ENCODE measurements at places on chromosomes 11 and 22.

DNA sequence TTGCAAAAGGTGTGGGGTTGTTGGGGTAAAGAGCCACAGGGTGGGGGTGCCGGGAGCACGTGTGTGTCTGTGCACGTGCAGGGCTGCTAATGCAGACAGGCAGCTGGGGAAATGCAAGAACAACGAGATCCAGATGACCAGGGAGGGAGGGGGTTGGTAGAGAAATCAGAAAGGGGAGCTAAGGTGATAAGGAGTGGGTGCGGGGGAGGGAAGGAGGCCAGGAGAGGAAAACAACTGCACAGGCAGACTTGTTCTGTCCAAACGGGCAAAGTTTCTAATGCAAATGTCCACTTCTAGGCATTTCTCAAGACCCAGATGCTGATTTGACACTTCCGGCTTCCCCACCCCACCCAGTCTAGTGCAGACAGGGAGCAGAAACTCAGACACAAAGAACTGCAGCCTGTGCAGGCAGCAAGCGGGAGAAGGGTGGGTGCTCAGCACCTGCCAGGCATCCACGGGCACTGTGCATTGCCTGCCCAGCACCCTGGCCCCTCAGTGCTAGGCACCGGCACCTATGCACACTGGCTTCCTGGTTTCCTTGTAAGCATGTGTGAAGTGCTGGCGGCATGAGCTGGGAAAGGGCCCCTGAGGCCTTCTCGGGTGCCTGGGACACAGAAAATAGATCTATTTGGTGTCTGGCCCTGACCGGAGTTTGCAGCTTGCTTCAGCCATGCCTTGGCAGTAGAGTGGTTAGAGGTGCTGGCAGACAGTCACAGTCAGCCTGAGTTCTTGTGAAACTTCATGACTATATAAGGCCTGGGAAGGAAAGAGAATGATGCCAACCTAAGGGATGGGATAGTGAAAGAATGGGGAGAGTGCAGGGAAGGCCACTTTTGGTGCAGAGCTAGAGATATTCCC is 220.1 kb upstream of the SORL1-AS1 start:
- DNase-seq, result no peak

- no peak for DNase-seq
Measured at GRCh38 chr11:93542811-93543229, 371 bp downstream of the SMCO4 start.

DNA sequence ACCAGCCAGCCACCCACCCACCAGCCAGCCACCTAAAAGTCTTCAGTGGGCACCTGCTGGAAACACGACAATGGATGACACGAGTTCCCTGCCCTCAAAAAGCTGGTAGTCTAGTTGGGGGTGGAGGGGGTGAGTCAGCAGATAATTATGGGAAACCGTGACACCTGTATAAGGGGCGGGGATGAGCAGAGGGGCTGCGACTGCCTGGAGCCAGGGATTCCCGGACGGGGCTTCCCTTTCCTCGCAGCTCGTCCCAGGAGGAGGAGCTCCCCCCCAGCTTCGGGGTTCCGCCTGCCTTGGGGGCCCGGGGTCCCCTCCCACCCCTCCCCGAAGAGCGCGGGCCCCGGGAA is 2.3 kb upstream of the RTN4RL2 start:
- DNase-seq, result no peak

- DNase-seq, result peak; percentile 40
Measured at GRCh38 chr22:35749808-35750207, 32.1 kb downstream of the APOL5 start.

- no peak for DNase-seq
Measured at GRCh38 chr22:47367993-47368945, 605.8 kb downstream of the TBC1D22A start.

DNA sequence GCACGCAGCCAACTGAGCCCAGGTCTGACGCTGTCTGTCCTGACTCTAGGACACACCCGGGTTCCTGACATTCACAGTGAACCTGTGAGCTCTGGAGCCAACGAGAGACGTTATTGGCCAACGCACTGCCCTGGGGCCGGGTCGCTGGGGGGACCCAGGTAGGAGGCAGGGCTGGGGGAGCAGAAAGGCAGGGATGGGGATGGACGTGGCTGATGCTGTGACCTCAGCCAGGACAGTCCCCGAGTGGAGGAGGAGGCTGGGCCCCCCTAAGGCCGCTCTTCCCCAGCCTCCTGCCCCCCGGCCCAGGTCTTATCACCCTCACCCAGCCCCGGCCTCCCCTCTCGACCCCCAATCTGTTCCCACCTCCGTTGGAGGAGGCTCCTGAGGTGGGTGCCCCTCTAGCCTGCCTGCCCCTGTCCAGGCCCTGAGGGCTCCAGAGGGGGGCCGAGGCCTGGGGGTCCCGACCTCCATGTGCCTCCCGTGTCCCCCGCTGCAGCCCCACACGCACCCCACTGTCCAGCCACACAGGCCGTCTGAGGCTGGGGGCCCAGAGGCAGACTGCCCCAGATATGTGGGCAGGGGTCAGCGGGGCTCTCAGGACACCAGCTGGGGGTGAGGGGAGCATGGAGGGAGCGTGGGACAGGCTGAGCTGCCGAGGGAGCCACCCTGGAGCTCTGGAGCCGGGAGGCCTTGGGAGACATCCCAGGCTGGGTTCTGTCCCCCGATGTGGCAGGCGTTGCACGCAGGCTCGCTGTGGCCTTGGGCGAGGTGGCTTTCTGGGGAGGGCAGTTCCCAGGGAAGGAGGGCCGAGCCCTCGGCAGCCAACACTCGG is 29.2 kb upstream of the MUC5AC start:
- DNase-seq, result no peak

GRCh38 chr11:129279326-129280026 is 87.4 kb upstream of the ARHGAP32 start:
- peak; percentile 61 for DNase-seq

- DNase-seq, result peak; percentile 49
Measured at GRCh38 chr11:110128161-110128560, 35.0 kb downstream of the ZC3H12C start.

DNA sequence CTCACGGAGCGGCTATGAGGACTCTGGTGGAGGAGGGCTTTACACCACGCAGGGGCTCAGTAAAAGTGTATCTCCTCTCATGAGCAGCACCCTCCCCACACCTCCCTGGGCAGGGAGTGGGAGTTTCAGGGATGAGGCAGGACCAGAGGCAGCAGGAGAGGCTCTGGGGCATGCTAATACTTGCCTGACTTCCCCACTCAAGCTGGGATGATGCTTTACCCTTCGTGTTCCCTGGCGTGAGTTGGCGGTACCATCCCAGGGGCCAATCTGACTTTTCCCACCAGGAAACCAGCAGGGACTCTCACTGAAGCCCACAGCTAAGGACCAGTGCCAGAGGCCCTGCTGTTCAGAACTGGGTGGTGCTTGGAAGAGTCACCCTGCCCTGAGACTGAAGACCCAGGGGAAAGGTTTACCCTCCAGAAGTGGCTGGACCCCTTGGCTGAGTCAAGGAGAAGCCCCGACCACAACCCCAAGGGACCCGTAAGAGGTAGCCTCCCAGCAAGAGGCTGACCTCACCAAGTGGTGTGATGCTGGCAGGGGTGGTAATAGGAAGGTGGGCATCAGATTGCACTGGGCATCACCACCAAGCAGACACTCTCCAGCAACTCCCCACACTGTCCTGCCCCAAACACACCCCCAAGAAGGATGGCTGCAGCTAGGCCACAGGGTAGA is 65.6 kb downstream of the THAP12 start:
- no peak for DNase-seq

- no peak for DNase-seq
Measured at GRCh38 chr11:30868626-30869081, 282.5 kb upstream of the MPPED2 start.

GRCh38 chr11:26473216-26474194 is 98.6 kb downstream of the MUC15 start:
- peak; percentile 67 for DNase-seq

- peak; percentile 51 for DNase-seq
Measured at GRCh38 chr22:17095538-17095937, 10.7 kb downstream of the IL17RA start.

DNA sequence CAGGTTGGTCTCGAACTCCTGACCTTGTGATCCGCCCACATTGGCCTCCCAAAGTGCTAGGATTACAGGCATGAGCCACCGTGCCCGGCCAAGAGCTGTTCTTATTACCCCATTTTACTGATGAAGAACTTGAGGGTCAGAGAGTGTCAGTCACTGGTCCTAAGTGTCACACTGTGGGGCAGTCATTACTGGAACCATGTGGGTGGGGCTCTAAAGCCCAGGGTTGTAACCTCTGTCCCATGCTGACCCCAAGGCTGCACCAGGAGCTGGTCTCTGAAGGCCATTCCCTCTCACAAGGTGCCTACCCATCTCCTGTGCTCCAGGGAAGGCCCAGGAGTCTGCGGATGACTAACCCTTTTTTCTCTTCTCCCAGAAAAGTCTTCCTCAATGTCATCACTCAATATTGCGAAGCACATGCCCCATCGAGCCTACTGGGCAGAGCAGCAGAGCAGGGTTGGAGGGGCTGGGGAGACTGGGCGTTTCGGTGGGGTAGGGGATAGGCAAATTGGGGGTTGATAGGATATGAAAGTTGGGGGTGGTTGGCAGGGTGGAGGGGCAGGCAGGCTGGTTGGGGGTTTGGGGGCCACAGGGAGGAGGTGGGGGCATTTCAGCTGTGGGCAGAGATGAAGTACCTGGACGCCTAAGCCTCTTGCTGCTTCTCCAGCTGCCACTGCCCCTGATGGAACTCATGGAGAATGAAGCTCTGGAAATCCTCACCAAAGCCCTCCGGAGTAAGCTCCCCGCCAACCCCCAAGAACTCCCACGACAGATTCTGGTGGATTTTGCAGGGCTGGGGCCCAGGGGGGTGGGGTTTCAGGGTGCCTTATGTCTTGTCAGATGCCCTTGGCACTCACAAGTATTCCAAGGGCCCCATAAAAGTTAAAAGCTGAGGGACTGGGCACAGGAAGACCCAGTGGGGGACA is 2.0 kb upstream of the ESRRA start:
- DNase-seq, result no peak

- DNase-seq, result no peak
Measured at GRCh38 chr22:47049078-47049624, 286.7 kb downstream of the TBC1D22A start.

DNA sequence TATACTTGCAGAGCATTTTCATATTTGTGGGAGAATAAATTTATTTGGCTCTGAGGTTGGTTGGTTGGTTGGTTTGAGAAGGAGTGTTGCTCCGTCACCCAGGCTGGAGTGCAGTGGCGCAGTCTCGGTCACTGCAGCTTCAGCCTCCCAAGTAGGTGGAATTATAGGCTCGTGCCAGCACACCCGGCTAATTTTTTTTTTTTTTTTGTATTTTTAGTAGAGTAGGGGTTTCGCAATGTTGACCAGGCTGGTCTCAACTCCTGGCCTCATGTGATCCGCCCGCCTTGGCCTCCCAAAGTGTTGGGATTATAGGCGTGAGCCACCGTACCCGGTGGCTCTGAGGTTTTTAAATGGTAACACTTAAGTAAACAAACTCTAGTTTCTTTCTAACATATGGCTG is 161.1 kb downstream of the TEAD1 start:
- no peak for DNase-seq

DNA sequence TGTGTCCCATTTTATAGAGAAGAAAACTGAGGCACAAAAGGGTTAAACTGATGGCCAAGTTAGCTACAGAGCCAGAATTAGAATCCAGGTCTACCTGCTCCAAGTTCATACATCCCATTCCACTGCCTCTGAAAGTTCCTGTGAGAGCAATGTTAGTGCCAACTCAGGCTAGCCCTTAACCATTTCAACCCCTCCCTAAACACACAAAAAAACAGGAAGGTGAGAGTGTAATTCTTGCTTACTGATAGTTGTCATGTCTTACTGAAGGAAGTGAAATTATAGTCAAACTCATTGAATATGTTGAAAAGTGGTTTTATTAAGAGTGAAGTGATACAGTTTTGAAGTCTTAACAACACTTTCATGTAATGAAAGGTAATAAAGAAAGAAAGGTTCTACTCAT is 2.9 kb upstream of the E2F8 start:
- no peak for DNase-seq

- DNase-seq, result no peak
Measured at GRCh38 chr11:113023228-113023627, 62.0 kb downstream of the NCAM1 start.

DNA sequence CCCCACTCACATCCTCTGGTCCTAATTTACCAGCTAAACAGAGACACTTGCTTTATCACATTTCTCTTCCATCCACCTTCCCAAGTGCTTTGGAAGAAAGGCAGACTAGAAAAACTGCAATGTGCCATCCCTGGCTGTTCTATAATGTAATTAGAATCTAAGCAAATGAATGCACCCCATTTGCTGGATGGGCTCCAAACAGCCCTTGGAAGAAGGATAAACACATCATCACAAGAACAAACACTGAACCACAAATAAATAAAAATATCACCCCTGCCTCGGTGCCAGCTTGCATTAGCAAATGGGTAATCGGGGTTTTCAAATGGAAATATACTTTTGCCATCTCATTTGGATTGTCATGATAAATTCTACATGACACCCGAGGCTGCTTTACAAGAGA is 296.6 kb upstream of the ISX start:
- DNase-seq, result no peak

DNA sequence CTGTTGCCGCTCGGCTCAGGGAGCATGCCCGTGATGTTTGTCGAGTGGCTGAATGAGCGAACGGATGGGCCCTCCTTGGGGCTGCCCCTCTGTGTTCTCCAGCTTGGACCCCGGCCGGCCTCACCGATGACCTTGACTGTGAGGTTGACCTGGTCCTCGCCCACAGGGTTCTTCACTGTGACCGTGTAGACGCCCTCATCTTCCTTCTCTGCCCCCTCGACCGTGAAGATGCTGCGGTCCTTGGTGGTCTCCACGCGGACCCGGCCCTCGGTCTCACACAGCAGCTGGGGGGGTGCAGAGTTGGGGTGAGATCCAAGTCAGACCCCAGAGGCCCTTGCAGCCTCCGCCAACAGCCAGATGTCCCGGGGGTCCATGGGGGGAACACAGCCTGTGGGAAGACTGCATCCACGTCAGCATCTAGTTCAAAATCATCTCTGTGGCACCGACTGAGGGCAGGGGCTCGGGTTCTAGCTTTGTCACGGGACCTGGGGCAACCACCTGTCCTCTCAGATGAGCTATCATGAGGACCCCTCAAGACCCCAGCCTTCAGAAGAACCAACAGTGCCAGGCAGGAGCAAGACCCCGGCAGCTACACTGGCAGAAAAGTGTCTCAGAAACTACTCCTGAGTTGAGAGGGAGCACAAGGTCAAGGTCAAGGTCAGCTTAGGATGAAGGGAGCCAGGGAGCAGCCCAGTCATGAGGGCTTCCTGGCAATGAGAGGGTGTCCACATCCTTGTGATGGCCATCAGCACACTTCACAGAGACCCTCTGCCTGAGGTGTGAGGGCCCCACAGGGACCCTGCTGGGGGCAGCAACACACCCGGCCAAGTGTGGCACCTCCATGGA is 13.9 kb downstream of the MYBPC3 start:
- no peak for DNase-seq

DNA sequence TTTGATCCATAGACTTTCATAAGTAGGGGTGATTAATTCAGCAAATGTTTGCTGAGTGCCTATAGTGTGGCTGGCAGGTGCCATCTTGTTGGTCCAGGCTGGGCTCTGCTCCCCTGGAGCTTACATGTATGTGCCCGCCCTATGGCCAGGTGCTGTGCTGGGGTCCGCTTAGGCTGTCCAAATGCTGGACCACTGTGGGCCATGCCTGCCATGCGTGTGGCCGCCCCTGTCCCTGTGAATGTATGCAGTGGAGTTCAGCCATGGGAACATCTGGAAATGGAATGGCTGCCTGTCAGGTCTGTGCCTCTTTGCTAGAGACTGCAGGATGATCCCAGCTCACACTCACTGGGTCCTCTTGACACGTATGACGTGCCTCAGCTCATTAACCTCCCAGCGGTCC is 594.6 kb downstream of the TBC1D22A start:
- no peak for DNase-seq
